ENCODE measurements at places on chromosomes 6 and 20.

GRCh38 chr20:57378646-57379262 is 12.4 kb upstream of the RBM38 start:
- DNase-seq, result no peak

- DNase-seq, result no peak
Observed at GRCh38 chr6:123017104-123017682, 21.2 kb downstream of the CLVS2 start.

GRCh38 chr6:13851330-13851729 is 37.0 kb upstream of the MCUR1 start:
- no peak for DNase-seq

GRCh38 chr6:164163239-164163638 is 748.7 kb downstream of the QKI start:
- DNase-seq, result no peak

- DNase-seq, result no peak
Observed at GRCh38 chr6:155039618-155040017, 44.5 kb downstream of the TIAM2 start.

- DNase-seq, result no peak
Observed at GRCh38 chr6:95249175-95249574, 328.2 kb upstream of the MANEA start.

GRCh38 chr6:10725044-10725443 is 2.2 kb downstream of the TMEM14C start:
- DNase-seq, result no peak

GRCh38 chr6:25171301-25171700 is 107.9 kb upstream of the CARMIL1 start:
- no peak for DNase-seq

- no peak for DNase-seq
Observed at GRCh38 chr6:139636391-139636790, 261.9 kb upstream of the CITED2 start.

- no peak for DNase-seq
Observed at GRCh38 chr20:34200023-34200422, 41.2 kb upstream of the ASIP start.

Data from T-helper 1 cell (primary cell).